Mesothelial cell of epicardium (in vitro differentiated cells): ENCODE measurements at places on chromosomes 6 and 20.

GRCh38 chr20:35994994-35995453, 26.6 kb downstream of the CNBD2 start:
- peak; percentile 75 for DNase-seq

- no peak for DNase-seq
Measured at GRCh38 chr6:7546020-7546369, 4.5 kb downstream of the DSP start.

- no peak for DNase-seq
Measured at GRCh38 chr6:117441824-117442264, 16.1 kb upstream of the ROS1 start.

GRCh38 chr20:9051508-9051907, 17.4 kb upstream of the PLCB4 start:
- DNase-seq, result no peak

GRCh38 chr6:144341831-144342527, 56.8 kb downstream of the UTRN start:
- no peak for DNase-seq

DNA sequence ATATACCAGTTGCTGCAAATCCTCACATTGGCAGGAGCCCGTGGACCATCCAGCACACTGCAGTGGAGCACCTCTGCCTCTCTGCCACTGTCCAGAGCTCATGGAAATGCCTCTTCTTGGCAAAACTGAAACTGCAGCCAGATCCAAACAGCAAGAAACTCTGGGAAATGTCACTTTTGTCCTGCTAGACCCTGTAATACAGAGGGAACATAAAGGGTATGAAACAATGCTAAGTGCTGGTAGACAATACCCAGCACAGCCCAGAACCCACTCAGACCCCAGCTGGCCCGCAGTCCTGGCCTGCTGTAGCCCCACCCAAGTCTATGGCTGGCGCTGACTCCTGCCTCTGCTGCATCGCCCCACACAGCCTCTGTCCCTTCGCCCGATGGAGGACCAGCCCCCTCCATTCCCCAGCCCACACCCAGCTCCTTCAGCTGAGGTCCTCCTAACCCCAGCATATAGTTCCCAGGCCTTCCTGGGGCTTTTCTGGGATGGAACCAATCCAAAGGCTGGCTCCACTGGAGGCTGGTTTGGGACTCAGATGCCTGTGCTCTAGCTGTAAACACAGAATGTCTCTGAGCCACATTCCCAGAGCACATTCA, 242.5 kb downstream of the LRFN2 start:
- DNase-seq, result peak; percentile 26

DNA sequence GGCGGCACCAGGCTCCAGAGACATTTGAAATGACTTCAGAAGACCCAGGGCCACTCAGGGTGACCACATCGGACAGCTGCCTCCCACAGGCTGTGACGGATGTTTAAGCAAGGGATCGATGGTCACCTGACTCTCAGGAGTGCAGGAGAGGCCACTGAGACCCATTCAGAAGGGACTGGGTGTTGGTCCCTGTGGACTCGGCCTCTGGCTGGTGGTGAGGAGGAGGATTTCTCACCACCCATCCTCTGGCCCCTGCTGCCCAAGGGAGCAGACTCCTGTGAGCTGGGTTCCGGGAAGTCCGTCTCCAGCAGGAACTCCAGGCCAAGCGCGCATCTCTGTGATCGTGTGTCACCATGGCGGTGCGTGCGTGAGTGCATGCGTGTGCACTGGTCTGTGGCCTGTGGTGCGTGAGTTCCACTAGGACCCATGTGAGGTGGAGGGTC, 25.5 kb downstream of the NPEPL1 start:
- DNase-seq, result peak; percentile 24

GRCh38 chr6:143232849-143233248, 172.2 kb downstream of the AIG1 start:
- DNase-seq, result no peak

DNA sequence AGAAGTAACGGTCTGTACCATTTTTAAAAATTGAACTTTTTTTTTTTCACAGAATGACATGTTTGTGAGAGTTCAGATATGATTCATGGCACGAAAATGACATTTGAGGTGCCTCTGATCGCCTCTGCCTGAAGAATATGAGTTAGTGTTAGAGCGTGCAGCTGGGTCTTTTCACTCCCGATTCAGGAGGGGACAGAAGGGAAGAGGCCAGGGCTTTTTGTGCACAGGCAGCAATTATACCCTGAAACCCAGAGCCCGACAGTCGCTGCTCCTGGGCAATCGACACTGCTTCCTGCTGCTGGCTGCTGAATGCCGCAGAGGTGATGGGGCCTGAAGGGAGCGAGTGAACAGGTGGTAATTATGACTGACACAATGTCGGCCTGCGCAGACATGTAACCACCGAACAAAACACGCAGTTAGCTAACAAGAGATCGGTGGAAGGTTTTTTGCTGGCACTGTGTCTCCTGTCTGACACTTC, 652.0 kb upstream of the NOX3 start:
- no peak for DNase-seq

DNA sequence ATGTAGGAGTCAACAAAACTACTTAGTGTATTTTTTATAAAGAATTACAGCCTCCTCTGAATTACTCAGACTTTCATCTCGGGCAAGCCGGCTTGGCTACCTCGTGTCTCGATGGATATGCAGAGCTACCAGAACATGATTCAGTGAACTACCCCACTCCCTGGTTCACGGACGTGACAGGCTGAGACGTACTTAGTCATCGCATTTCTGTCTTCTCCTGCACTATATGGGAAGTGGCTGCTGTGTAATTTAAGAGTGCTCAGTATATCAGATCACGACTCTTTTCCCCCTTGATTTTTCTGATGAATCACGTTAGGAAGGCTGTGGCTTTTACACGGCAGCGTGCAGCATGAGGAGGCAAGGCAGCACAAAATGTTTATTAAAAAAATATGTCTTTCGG, 302.7 kb upstream of the ZFP64 start:
- DNase-seq, result no peak

DNA sequence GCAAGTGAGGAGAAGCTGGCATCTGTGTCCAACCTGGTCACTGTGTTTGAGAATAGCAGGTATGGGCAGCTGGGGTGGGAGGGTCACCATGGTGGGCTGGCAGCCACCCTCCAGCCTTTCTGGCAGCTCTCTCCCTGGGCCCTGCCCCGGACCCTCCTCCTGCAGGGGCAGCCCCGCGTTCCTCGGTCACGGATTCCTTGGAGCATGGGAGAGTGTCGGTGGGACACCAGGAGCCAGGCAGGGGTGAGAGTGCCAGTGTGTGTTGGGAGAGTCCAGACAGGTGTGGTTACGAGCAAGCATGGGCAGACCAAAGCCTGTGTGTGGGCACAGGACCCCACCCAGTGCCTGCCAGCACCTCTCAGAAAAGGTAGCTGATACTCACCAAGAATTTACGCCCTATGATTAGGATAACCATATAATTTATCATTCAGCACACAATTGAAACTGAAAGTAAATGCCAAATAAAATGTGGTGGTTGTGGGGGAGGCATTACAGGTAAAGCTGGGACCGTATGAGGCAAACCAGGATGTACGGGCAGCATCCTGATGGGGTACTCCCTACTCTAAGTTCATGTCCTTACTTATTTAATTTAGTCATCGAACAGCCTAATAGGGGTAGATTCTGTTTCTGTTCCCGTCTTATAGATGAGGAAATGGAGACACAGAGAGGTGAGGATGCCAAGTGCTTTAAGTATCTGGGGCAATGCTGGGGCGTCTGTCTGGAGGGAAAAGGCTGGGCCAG, 542 bp downstream of the FGD2 start:
- DNase-seq, result no peak

DNA sequence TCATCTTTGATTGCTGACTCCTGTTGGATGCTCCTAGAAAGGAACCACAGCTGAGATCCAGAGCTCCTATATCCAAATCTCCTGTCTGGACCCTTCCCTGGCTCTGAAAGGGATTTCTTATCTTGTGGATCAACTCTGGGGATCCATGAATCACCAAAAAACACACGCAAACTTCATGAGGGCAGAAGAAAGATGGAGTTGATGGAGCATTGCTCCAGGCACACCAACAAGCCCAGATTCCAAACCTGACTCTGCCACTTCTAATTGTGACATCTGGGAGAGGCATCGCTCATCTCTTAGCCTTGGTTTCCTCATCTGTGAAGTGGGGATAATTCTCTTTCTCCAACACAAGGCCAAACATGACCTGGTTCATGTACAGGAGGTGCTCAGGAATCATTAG, 6.7 kb downstream of the KCNS1 start:
- no peak for DNase-seq
